Urinary bladder (tissue), 4 donors: ENCODE measurements at places on chromosomes 1 and 21.

DNA sequence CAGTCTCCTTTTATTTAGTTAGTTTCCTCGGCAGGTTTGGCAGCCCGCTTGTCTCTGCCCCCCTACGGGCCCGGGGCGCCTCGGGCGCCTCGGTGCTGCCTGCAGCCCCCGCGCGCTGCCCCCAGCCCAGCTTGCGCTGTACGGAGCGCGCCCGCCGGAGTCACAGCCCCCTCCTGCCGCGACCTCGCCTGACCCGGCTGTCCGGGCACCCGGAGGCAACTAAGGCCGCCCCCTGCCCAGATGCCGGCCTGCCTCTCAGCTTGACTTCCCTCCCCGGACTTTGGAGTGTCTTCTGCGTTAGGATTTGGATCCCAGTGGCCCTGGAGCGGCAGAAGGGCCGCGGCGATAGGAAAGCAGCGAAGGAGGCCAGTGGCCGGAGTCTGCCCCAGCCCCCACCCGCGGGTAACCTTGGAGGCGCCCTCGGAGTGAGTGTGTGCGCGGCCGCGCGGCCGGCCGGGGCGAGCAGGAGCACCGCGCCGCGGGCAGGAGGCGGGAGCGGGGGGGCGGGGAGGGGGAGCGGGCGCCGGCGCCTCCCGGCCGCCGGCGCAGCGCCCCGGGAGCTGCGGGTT is 7.6 kb downstream of the CDKN2C start:
- DNase-seq = no peak

- DNase-seq = no peak
Observed at GRCh38 chr1:89114662-89115061, 11.3 kb downstream of the GBP2 start.

DNA sequence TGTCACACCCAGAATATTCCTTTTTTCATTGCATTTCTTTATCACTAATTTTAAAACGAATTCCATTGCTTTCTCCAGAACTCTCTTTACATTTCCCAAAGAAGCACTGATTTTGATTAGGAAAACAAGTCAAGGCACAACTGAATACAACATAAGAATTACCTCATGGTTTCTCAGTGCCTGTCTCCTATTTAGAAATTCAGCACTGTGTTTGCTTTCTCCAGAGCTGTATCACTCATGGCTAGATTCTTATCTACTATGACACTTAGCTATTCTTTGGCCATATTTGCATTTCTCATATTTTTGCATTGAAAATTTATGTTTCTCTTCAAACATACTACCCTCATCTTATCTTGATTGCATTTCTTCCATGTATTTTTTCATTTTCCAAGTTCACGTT is 1402.0 kb downstream of the MRPL39 start:
- DNase-seq = no peak

- DNase-seq = no peak
Observed at GRCh38 chr1:223142795-223143536, at the start of gene TLR5. Gene TLR5 (minus strand): TSS chr1:223143248. CDS start chr1:223113031, 30,217 bp downstream.

DNA sequence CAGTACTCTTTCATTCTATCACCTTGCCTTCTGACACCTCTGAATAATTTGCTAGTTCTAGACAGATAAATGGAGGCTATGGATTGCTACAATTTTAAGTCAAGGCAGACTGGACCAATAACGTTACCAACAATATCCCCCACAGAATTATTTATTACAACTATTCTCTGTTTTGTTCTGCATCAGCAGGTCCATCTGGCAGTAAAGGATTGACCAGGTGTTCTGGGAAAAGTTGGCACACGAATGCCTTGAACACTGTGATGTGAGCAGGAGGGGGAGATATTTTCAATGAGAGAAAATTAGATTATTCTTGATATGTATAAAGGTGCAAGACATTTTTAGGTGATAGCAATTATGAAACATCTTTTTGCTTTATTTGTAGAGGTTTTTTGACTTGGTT is 718.8 kb upstream of the TMPRSS15 start:
- DNase-seq = no peak

DNA sequence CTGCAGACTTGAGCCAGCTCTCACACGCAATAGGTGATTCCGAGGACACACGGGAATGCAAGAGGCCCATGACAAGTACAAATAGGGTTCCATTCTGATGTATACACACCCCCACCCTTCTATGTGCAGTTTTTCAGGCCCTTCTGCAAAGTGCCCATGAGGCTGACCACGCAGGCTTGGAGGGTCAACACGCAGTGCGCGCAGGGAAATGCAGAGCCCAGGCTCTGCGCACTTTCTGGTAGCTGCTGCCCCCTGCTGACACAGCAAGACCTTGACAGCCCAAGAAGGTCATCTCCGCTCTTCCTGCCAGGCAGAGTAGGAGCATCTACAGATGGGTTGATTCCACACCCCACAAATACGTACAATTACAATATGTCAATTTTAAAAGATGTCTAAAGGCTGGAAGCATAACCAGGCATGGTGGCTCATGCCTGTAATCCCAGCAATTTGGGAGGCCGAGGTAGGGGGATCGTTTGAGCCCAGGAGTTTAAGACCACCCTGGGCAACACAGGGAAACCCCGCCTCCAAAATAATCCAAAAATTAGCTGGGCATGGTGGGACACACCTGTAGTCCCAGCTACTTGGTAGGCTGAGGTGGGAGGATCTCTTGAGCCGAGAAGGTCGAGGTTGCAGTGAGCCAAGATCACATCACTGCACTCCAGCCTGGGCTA is 18.5 kb downstream of the SH3BP5L start:
- no peak for DNase-seq

- no peak for DNase-seq
Observed at GRCh38 chr1:229268505-229268904, 2.4 kb upstream of the RAB4A start.

DNA sequence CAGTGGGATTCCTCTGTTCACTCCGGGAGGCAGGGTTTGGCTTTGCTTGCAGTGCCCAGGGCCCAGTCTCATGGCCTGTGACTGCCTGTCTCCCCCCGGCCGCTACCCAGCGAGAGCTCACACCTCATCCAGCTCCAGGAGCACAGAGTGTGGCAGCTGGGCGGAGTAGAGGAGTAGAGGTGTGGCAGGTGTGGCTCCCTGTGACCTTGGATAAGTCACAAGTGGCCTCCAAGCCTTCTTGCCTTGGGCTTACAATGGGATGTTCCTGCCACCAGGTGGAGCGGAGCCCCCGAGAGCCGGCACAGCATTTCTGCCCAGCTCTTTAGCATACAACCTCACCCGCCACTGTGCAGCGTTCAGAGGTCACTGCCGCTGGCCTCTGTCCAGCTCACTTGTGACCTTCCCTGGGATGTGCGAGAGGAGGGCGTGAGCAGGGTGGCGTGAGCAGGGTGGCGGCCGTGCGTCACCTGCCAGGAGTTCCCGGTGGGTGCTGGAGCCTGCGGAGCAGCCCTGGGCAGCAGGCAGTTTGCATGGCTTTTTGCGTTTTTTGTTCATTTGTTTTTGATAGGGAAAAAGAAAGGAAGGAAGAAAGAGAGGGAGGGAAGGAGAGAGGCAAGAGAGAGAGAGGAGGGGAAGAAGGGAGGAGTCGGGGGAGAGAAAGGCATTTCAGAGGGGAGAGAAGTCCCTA is 42.4 kb downstream of the CRYAA start:
- no peak for DNase-seq

DNA sequence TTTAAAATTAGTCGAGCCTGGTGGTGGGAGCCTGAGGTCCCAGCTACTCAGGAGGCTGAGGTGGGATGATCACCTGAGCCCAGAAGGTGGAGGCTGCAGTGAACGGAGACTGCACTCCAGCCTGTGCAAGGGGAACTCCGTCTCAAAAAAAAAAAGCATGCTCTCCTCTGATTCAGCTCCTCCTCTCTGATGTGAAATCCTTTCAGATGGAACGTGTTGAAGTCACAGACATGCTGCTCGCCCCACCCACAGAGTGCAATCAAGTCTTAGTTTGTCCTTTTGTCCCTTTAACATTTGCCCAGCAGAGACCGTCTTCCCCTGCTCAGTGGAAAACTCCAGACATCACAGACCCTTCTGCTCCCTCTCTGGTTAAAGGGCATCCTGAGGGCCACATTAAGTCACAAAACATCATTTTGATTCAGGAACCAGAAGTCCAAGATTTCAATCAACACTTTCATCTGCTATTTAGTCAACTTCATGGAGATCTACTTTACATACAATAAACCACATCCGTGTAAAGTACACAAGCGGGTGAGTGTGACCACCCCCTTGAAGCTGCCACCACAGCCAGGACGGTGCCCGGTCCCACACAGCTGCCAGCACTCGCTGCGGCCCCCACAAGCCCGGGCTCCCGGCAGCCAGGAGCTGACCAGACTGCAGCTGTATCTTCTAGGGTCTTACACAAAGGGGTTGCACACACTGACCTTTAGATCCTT is 18.9 kb upstream of the RNF223 start:
- DNase-seq = no peak

DNA sequence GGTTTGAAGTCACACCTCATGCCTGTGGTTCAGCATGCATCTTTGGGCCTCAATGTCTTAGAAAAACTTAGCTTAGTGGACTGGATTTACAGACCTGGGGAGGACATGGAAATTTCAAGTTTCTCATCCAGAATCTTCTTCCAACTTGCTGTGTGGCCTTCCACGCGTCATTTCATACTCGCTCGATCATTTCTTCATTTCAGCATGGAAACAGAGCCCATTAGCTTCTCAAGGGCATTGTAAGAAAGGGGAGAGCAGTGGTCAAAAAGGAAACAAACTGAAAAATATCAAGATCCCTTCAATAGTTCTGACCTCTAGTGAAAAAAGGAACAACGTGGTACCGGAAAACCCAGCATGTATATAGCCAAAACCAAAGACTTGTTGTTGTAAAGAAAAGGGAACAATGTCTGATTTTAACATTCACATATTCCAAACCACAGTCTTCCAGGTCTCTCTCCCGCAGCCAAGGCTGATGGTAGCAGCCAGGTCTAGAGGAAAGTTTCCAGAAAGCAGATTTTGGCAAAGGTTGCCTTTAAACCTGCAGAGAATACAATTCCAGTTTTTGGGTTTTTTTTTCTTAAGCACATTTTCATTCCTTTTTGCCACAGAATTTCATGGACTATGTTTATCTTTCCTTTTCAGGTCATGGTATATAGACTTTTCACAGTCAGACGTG is 97.0 kb upstream of the CDC42BPA start:
- DNase-seq = no peak

DNA sequence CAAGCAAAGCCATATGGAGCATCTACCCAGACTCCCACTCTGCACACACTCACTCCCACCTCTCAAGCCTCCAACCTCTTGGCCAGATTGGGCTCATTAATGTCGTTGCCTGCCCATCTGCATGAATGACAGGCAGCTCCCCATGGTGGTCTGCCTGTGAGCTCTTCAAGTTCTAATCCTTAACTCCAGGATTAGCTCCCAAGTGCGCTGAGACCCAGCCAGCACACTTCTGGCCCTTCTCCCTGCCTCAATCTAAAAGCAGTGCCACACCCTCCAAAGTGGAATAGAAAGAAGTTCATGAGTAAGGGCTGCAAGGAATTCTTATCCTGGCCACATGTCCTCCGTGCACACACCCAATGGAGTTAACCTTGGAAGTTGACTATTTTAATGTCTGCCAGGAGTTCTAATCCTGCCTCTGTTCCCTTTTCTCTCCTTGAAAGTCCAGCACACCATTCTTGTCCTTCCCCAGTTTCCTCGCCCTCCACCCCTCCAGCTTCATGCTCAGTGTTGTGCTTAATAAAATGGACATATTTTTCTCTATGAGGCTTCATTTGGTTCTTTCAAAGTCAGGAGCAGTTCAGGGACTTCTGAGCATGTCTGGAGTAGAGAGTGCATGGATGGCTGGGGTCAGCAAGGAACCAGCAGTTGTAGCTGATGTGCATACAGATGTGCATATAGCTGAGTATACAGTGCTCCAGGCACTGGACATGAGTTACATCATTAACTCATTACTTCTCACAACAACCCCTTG is 30.1 kb downstream of the CAMK1G start:
- DNase-seq = no peak

DNA sequence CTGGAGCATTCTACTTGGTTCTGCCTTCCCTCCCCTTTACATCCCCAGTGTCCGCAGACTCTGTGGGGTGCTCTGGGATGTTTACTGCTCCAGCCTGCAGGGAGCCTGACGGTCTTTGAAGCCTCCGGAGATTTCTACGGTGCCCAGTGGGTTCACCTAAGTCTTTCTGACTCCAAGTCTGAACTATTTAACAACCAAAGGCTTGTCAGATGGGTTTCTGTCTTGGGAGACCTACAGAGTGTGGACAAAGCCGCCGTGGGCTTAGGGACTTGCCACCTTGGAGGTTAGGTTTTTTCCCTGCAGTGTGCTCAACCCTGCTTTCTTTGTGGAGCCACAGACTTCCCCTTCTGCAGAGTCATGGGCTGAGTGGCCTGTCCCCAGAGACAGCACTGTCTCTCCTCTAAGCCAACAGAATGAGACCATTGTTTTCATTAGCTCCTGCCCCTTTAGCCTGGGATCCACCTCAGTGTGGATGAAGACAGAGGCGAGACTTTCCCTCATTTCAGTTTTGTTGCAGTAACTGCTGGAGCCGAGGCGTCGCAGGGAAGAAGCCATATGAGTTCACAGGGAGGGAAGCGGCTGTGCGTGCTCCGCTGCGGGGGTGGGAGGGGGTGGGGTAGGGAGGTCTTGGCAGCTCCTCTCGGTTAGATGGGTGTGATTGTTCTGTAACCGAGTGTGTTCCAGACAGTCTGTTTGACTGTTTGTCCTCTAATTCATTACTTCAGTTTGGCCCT is 120.7 kb downstream of the CNIH3 start:
- DNase-seq = no peak

- DNase-seq = no peak
Observed at GRCh38 chr1:243495442-243496186, 239.8 kb downstream of the SDCCAG8 start.

DNA sequence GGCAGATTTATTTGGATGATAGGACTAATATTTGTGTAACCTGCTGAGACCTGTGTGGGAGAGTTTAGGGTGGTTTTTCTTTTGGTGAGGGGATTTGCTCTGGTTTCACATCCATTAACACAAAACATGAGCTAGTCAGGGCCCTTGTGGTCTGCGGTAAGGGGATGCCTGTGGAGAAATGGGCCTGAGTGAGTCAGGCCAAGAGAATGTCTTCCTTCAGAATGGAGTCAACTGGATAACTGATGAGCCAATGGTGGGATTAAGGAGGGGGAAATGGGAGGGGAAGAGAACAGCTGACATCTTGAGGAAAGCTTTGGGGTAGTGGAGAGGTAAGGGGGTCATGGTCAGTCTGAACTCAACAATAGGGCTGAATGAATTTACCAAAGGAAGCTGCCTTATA is 13.9 kb downstream of the WNT2B start:
- DNase-seq = no peak

- DNase-seq = no peak
Observed at GRCh38 chr1:55035904-55036303, 3.4 kb upstream of the PCSK9 start.

GRCh38 chr1:67609577-67610341 is 75.2 kb upstream of the GADD45A start:
- no peak for DNase-seq

DNA sequence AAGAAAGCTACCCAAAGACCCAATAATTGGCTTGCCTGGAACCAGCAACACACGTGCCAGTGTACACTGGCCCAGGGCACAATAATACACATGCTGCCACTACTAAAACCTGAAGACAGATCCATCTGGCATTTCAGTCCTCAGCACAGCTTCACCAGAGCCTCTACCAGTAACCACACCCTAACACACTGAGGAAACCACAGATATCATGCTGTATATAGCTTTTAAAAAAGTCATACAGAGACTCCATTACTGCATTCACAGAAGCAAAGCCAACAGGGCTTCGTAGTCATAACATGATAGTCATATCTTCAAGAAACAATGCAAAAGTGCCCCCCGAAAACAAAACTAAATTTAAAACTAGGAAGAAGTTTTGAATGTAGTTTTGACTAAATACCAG is 40.6 kb upstream of the NEGR1 start:
- no peak for DNase-seq

GRCh38 chr1:71252900-71253299 is 172.1 kb upstream of the ZRANB2 start:
- DNase-seq = no peak

GRCh38 chr1:10578070-10578469 is 103.3 kb downstream of the PEX14 start:
- no peak for DNase-seq
